ENCODE measurements at places on chromosomes 2 and 18. TPM values are rescaled to one million over a fixed set of nuclear protein-coding genes. Genes with fewer than 3 reads are reported as not detected.

The LINC00305 gene
- not detected for total RNA-seq

The IAH1 gene
- total RNA-seq = 64.4 TPM

The ANO7 gene
- total RNA-seq = 0.12 TPM

The FIGN gene
- total RNA-seq = not detected

The CGREF1 gene
- total RNA-seq = 1.3 TPM

The RNF152 gene
- 0.50 TPM for total RNA-seq

- peaks cover 2% of the 10 kb centered on the region for H3K4me1 ChIP-seq
- no peaks in the 10 kb centered on the region for H3K36me3 ChIP-seq
- no peak overlapping the region for H3K4me3 ChIP-seq
- peaks cover 2% of the 10 kb centered on the region for H3K27me3 ChIP-seq
Measured at GRCh38 chr2:224377751-224378700, 23.9 kb downstream of the FAM124B start.

DNA sequence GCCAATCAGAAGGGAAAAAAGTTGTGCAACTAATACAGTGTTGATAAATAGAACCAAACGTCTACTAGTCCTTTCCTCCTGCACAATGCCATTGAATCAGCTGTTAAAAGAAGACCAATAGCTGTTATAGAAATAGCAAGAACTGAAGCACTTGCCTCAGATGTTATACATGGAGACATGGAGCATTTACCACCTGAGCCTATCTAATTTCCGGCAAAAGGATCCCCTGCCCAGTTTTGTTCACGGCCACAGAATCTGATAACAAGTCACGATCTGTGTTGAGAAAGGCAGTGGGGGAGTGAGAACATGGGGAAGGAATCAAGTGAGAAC is 285.4 kb downstream of the ZEB2 start:
- no peaks in the 10 kb centered on the region for H3K27me3 ChIP-seq
- peaks cover 43% of the 10 kb centered on the region for H3K4me1 ChIP-seq
- peak overlapping the region; percentile 71 for H3K27ac ChIP-seq
- H3K4me3 ChIP-seq = no peak overlapping the region
- no peak for DNase-seq

- no peak overlapping the region for H3K4me3 ChIP-seq
- peaks cover 43% of the 10 kb centered on the region for H3K36me3 ChIP-seq
- H3K27me3 ChIP-seq = no peaks in the 10 kb centered on the region
- peaks cover 62% of the 10 kb centered on the region for H3K4me1 ChIP-seq
- H3K27ac ChIP-seq = no peak overlapping the region
Measured at GRCh38 chr2:19894134-19894792, 7.5 kb downstream of the TTC32 start.

DNA sequence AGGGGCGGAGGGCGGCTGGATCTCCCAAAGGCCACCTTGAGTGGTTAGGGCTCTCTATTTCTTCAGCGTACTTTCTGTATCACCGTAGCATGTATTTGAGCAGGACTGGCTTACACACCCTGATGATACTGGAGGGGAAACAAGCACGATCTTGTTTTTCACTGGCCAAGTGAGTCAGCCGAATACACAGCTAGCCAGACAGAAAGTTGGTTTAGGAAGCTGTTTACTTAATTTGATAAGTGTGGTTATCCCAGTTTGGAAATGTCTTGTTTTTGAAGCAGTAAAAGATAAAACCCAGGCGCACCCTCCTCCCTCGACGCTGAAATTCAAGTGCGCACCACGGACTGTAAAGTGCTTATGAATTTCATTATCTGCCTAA is 582 bp downstream of the RIOK3 start:
- H3K27ac ChIP-seq = peak overlapping the region; percentile 92
- peaks cover 60% of the 10 kb centered on the region for H3K4me1 ChIP-seq
- H3K36me3 ChIP-seq = peaks cover 18% of the 10 kb centered on the region
- H3K4me3 ChIP-seq = peak overlapping the region; percentile 96
- H3K27me3 ChIP-seq = no peaks in the 10 kb centered on the region
